ENCODE measurements at places on chromosomes 11 and 22. TPM values are rescaled to one million over a fixed set of nuclear protein-coding genes. Genes with fewer than 3 reads are reported as not detected.

GRCh38 chr11:2427721-2428321 lies 16.5 kb downstream of the TRPM5 start:
- no peak for DNase-seq

GRCh38 chr11:6414874-6415328 lies 4.0 kb downstream of the APBB1 start:
- no peak for DNase-seq

TCIRG1 gene
- total RNA-seq: 99.9 TPM

- DNase-seq: no peak
Measured at GRCh38 chr11:22884217-22884616, 23.9 kb upstream of the CCDC179 start.

Measured in hematopoietic multipotent progenitor cell (in vitro differentiated cells).